ENCODE measurements at places on chromosomes 7 and 10. TPM values are rescaled to one million over a fixed set of nuclear protein-coding genes. Genes with fewer than 3 reads are reported as not detected.

Gene CTAGE8
- polyA plus RNA-seq: 5.8 TPM

Gene STAM
- polyA plus RNA-seq: 39.5 TPM

Gene LIPN
- polyA plus RNA-seq: not detected

Gene C7orf33
- polyA plus RNA-seq: not detected

GRCh38 chr7:91852263-91852741, 28.2 kb downstream of the MTERF1 start:
- no peak for DNase-seq

- no peak for DNase-seq
Measured at GRCh38 chr7:41098846-41099245, 604.0 kb downstream of the INHBA start.

DNA sequence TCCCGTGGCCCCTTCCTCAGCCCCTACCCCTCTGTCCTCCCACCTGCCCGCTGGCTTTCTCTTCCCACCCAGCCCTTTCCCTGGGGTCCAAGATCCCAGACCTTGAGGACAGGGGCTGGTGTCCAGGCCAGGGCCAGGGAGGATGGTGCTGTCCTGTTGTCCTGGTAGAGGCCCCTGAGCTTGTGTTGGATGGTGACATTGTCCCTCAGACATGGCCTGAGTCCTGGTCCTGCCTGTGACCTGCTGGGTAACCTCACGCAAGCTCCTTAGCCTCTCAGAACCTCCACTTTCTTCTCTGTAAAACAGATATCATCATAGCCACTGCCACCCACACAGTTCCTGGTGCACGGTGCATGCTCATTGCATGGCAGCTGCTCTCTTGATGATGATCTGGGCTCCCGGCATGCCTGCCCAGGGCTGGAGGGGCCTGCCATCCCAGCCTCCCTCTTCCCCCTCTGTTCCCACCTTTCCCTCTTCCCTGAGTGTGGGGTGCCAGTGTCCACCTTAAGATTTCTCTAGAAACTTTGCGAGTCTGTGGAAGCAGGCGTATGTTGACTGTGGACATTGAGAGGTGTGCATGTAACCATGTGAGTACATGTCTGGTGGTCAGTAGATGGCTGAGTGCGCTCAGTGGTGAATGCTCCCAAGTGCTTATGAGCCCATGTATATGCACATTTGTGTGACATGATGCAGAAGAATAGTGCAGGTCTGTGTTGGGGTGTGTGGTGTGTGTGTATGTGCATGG, 60.4 kb downstream of the NEURL1 start:
- DNase-seq: no peak

- no peak for DNase-seq
Measured at GRCh38 chr10:117519879-117520278, 22.7 kb upstream of the EMX2 start.

GRCh38 chr7:157278791-157279724, 57.7 kb upstream of the DNAJB6 start:
- DNase-seq: no peak

GRCh38 chr7:153934629-153935028, 117.6 kb upstream of the DPP6 start:
- DNase-seq: no peak

DNA sequence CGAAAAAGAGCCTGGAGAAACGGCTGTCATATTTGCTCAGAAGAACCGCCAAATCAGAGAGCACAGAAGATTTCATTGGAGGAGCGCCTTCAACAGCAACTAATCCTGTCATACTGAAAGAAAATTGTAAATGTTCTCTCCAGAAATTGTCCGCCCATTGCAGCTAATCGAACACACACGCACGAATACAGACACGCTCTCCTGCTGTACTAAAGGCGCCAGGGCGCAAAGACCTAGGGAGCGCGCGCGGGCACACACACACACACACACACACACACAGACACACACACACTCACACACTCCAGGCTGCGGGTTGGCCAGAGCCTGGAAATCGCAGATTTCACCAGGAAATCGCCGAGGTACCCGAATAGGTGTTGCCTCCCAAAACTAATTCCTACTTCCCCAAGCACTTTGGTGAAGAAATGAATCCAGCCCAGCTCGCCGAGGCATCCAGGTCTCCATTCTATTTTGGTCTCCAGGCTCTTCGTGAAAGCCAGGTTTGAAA, at the start of gene CHRM2:
Gene CHRM2 (plus strand): TSS at position 157 of the 505 bp plus-strand sequence. CDS start 146,214 bp downstream, outside the sequence.
- no peak for DNase-seq

Data from right lung (tissue), 10 donors.